ENCODE measurements at places on chromosomes 1 and 21.

DNA sequence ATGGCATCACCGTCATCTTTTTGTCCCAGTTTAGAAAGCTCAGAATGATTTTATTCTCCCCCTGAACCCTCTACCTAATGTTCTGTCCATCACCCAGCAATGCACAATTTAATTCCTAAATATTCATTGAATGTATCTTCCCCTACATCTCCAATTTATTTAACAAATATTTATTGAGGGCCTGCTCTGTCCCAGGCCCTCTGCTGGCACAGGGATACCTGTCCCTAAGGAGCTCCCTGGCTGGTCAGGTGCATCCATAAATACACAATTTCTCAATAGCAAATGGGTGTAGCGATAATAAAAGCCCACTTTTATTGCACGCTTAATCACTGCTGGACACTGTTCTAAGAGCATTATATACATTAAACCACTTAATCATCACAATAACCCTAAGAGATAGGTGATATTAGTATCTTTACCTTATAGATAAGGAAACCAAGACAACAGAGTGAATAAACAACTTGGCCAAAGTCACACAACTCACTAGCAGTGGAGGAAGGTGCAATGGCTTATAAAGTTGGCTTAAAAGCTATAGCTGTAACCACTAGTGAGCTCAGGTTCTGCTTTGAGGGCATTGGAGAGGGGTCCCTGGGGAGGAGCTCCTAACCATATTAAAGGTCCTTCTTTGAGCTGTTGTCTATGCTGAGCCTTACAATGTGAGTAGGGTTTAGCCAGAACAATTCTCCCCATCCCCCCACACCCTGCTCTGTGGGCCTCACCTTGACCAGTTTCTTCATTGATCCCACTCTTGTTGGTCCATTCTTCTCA lies 126.3 kb upstream of the JUN start:
- DNase-seq: no peak

DNA sequence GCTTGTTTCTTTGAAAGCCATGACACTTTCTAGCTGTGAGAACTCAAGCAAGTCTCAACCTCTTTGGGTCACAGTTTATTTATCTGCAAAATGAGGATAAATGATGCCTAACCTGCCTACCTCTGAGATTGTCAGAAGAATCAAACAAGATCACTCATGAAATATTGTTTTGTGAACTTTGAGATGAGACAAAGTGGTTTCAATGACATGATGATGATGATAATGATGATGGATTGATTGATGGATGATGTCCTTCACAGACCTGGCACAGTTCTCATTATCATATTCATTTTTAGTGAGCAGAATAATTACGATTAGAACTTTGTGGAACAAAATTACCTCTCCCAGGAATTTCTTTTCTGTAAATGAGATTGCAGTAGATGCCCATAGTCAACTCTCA lies 129.2 kb downstream of the HHIPL2 start:
- no peak for DNase-seq

GRCh38 chr1:93728480-93729131 lies 47.0 kb upstream of the BCAR3 start:
- no peak for DNase-seq

GRCh38 chr1:152926091-152926490 lies 17.7 kb downstream of the IVL start:
- DNase-seq: peak; percentile 5

GRCh38 chr1:226734611-226735153 lies 4.4 kb downstream of the ITPKB start:
- DNase-seq: peak; percentile 29

DNA sequence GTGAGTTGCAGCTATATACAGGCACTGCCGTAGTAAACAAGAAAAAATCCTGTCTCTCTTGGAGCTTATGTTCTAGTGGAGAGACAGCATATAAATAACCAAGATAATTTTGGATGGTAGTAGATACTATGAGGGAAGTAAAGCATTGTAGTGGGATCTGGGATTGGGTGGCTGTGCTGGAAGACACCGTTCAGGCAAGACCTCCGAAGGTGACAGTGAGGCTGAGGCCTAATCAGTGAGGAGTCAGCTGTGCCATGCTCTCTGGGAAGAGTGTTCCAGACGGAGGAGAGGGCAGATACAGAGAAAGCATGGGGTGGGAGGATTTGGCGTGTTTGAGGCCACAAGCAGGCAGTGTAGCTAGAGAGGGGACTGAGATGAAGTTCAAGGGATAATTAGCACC lies 6.0 kb downstream of the TMEM222 start:
- DNase-seq: no peak
